Stomach (tissue), 19 donors: ENCODE measurements at places on chromosomes 12 and 14.

GRCh38 chr12:118781692-118782091 is 199.6 kb upstream of the SRRM4 start:
- no peak for DNase-seq

DNA sequence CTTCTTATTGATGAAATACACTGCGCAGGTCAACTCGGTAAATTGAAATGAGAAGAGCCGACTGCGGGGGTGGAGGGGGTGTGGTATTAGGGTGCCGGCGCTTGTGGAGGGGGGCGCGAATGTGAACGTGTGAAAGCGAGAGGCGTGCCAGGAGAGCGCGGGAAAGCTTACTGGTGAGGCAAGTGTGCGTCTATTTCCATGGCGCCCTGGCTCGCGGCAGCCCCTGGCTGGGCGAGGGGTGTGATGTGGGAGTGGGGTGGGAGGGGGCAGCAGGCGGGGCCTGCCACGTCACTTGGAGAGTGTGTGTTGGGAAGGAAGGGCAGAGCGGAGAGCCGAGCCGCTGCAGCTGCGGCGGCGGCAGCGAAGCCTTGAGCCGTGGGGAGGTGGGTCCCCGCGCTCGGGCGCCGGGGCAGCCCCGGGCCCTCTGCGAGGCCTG is 88.8 kb downstream of the GALNT8 start:
- peak; percentile 90 for DNase-seq

- DNase-seq, result no peak
Observed at GRCh38 chr14:99475660-99476059, 5.0 kb downstream of the SETD3 start.

DNA sequence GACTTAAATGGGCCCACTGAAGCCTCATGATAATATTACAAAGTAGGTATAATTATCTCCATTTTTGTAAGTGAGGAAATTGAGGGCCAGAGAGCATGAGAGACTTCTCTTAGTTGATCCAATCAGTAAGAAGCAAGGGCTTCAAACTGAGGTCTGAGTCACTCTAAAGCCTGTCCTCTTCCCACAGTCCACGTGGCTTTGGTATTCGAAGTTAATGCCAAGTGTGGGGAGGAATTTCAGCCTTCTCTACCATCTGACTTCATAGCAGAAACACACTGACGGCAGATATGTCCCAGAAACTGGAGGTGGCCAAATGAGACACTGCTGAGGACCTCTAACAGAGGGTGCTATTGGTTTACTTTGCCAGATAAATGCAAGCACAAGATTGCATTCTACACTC is 114.4 kb upstream of the OVCH1 start:
- peak; percentile 12 for DNase-seq

DNA sequence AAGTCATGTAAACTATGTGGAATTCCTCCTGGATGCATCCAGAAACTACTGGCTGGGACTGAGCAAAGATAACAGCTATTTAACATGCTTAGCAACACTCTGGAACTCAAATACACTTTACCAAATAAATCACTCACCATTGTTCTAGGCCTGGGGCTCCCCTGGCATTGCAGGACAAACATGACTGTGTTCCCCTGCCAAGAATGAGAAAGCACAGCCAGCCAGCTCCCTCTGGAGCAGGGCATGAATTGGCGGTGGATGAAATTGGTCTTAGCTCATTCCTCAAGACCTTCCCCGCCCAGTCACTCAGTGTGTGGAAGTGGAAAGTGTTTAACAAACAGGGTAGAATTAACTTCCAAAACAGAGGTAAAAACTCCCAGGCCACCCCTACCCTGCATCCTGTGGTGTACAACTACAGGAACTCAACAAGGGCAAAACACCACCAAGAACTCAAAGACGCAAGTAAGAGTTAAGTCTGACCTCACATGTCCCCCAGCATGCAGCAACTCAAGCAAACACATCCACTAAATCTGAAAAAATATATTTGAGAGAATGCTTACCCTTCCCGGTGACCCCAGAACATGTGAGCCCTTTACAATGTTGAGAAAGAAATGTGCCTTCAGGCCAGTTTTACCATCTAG is 58.4 kb upstream of the BDKRB2 start:
- peak; percentile 49 for DNase-seq

DNA sequence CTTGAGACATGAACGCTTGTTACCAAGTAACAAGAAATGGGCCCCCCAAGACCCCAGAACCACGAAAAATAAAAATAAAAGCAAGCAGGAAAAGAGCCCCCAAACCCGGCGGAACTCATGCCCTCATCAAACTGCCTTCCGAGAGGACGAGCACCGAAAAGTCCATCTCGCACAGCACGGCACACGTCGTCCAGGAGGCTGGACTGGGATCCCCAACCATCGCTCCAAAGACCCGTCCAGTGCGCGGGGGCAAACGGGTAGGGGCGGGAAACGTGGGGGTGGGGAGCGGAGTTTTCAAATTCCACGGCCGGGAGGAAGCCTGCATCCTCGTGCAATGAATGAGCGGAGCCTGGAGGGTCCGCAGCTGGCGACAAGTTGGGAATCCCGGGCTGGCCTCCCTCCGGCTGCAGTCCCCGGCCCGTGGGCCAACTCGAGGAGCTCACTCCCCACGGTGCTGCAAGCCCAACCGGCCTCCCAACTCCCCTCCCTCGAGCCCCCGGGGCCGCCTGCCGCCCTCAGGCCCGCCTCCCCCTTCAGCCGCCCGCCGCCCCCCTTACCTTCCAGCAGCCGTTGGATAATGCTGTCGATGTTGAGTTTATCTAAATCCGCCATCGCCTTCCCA is 484 bp downstream of the PPP1CC start:
- DNase-seq, result no peak
